Stimulated activated CD4-positive, alpha-beta T cell treated with anti-CD3 and anti-CD28 coated beads, Interleukin-12 subunit alpha, Interleukin-12 subunit beta, amount 100 ng/mL, for 24 hours (primary cell): ENCODE measurements at places on chromosomes 12 and 14.

GRCh38 chr14:66634876-66635275 lies 126.9 kb downstream of the GPHN start:
- DNase-seq = no peak

- peak; percentile 23 for DNase-seq
These were observed 29.7 kb upstream of the NR2C1 start for GRCh38 chr12:95102916-95103671.

DNA sequence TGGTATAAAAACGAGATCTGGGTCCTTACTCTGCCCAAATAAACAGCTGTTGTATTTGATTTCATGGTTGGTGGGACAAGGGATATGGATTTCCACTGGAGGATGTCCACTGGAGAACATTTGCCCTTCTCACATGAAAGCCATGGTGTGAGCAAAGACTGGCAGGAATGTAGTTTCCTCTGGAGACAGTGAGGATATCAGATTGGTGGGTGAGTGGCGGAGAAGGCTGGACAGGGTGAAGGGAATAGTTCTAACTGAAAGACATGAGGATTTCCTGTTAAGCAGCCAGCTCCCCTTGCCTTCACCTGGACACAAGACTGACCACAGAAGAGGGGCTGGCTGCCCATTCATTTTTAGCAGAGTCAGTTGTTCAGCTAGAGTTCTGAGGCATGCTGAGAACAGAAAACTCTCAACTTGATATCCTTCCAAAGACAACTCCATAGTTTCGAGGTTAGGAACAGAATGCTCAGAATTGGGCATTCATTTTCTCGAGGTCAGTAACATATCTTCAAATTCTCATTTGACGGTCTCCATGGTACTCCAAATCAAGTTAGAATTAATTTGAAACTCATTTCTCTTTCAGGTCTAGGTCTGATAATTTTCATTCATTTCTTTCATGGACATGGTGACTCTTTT lies 365.7 kb downstream of the LRIG3 start:
- DNase-seq = no peak

DNA sequence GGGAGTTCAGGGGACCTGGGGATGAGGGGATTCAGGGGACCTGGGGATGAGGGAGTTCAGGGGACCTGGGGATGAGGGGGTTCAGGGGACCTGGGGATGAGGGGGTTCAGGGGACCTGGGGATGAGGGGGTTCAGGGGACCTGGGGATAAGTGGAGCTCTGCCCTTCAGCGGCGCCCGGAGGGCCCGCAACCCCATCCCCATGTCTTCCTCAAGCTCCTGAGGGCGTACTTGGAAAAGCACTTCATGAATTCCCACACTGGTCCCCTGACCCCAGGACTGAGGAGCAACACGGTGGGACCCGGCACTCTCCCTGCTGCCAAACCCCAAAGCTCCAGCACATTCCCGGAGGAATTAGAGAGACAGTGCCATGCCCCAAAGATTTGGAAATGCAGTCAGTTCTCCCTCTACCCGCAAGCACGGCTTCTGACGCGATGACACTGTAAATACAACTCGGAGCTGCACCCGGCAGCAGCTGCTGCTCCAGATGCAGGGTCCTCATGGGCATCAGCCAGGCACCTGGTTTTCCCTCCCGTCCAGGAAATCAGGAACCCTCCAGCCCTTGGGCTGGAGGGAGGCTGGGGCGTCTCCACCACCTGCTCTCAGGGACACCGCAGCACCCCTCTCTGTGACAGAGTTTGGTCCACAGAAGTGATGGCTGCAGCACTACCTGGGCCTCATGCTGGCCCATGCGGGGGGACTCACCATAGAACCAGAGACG lies 32.8 kb upstream of the C14orf180 start:
- DNase-seq = no peak

GRCh38 chr12:113247123-113248050 lies 26.1 kb downstream of the TPCN1 start:
- DNase-seq = no peak
